Endothelial cell (in vitro differentiated cells): ENCODE measurements at places on chromosomes 6 and 20. TPM values are rescaled to one million over a fixed set of nuclear protein-coding genes. Genes with fewer than 3 reads are reported as not detected.
A peak's percentile ranks its signal among the peaks of the same experiment; 100 is the strongest.

The PCNA gene
- 77.1 TPM for total RNA-seq

- no peaks in the 10 kb centered on the region for H3K36me3 ChIP-seq
- peaks cover 34% of the 10 kb centered on the region for H3K4me1 ChIP-seq
- DNase-seq, result no peak
- H3K4me3 ChIP-seq, result no peak overlapping the region
Measured at GRCh38 chr6:38234934-38235682, 404.6 kb downstream of the BTBD9 start.

DNA sequence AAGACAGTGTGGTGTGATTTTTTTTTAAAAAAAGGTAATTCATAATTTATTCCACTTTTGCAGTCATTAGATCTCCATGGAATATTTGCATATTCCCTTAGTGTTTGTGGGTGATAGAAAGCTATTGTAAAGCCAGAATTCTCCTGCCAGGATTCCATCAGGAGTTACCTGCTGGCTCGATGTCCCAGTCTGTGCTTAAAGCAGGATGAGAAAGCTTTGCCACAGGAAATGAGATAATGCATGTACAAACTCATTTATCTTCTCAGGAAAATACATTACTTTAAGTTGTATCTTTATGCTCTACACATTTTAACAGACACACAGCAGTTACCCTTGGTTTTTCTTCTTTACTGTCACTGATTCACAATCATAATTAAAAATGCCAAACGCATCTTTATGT is 553.0 kb downstream of the CD109 start:
- no peaks in the 10 kb centered on the region for H3K27me3 ChIP-seq
- H3K4me3 ChIP-seq, result no peak overlapping the region
- H3K36me3 ChIP-seq, result no peaks in the 10 kb centered on the region
- H3K27ac ChIP-seq, result peak overlapping the region; percentile 87

DNA sequence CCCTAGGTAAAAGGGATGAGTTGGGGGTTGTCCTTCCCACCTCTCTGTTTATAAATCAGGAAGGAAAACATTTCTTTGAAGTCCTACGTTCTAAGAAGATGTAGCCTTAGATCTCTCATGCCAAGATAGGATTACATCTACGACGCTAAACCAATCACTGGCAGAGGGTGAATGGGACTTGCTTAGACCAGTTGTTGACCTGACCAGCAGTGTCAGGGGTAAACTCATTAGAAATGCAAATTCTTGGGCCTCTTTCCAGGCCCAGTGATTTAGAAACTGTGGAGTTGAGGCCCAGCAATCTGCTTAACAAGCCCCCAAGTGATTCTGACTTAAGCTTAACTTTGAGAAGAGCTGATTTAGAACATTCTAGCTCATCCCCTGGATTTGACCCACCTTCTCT is 147.1 kb upstream of the THEMIS start:
- DNase-seq, result no peak
- no peak overlapping the region for H3K4me3 ChIP-seq
- H3K27me3 ChIP-seq, result no peaks in the 10 kb centered on the region
- H3K27ac ChIP-seq, result no peak overlapping the region
- no peaks in the 10 kb centered on the region for H3K36me3 ChIP-seq

DNA sequence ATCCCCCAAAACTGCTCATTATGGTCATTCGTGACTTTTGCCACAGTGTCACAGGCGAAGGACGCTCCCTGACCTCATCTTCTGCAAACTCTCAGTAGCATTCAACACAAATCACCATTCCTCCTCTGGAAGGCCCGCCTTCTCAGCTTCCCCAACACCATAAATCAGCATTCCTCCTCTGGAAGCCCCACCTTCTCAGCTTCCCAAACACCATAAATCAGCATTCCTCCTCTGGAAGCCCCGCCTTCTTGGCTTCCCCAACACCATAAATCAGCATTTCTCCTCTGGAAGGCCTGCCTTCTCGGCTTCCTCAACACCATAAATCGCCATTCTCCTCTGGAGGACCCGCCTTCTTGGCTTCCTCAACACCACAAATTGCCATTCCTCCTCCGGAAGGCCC is 288.0 kb upstream of the AGPAT4 start:
- DNase-seq, result no peak
- H3K36me3 ChIP-seq, result no peaks in the 10 kb centered on the region
- H3K4me1 ChIP-seq, result no peaks in the 10 kb centered on the region
- no peak overlapping the region for H3K4me3 ChIP-seq
- no peaks in the 10 kb centered on the region for H3K27me3 ChIP-seq

The LHFPL5 gene
- not detected for total RNA-seq

The CFAP61 gene
- not detected for total RNA-seq

DNA sequence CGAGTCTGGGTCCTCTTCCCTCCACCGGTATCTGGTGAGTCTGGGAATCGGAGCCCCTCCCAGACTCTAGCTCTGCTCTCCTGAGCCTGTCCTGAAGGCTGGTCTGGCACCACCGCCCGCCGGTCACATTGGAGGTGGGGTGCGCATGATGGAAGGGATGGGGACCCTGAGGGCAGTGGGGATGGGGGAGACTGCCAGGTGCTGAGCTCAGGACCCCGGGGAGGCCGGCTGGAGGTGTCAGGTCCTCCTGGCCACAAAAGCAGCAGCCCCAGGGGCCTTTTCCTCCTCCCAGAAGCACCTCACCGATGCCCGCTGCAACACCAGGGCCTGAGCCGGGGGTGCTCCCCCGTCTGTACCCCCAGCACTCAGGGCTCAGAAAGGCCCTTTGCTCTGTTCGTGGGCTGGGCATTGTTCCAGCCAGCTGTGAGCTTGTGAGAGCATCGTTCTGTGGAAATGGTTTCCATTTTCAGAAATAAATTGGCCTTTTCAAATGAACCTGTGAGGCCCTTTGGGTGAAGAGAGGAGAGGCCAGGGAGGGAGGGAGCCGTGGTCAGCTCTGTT is 2.5 kb upstream of the NPBWR2 start:
- H3K36me3 ChIP-seq, result no peaks in the 10 kb centered on the region
- H3K4me3 ChIP-seq, result no peak overlapping the region
- peaks cover 4% of the 10 kb centered on the region for H3K27me3 ChIP-seq
- DNase-seq, result no peak
- no peak overlapping the region for H3K27ac ChIP-seq

The HLA-G gene
- total RNA-seq, result 0.41 TPM

The TXNDC5 gene
- total RNA-seq, result 110 TPM

GRCh38 chr20:20210327-20210726 is 157.6 kb upstream of the INSM1 start:
- H3K4me1 ChIP-seq, result peaks cover 9% of the 10 kb centered on the region
- no peaks in the 10 kb centered on the region for H3K27me3 ChIP-seq
- no peak overlapping the region for H3K4me3 ChIP-seq
- no peak for DNase-seq

DNA sequence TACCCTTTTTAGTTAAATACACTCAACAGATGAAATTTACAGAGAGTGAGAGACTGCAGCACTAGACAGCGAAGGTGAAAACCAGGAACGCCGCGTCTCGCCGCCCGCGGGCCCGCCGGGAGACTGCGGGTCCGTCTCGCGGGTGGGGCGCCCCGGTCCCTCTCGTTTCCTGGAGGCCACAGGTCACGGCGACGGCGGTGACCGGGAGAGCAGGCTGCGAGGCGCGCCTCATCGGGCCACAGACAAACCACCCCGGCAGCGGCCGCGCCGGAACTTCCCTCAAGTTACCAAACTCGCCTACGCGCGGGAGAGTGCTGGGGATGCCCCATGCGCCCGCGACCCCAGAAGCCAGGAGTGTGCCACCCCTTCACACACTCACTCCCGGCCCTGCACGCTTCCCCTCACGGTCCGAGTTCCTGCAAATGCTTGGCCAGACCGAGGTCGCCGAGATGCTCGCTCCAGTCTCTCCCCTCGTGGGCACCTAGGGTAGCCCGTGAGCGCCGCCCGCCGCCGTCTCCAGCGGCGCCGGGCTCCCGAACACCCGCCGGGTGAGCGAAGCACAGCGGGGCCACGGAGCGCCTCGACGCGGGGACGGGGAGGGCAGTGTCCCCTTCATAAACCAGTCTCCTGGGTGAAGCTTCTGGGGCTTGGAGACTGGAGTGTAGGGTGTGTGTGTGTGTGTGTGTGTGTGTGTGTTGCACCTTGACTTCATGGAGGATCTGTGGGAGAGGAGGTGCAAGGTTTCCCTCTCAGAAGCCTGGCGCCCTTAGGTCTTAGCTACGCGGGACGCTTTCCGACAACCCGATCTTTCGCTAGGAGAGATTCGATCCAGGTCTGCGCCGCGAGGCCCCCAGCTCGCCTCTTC is 1.4 kb downstream of the BACH2 start:
- H3K4me3 ChIP-seq, result peak overlapping the region; percentile 88
- DNase-seq, result peak; percentile 42
- peaks cover 5% of the 10 kb centered on the region for H3K36me3 ChIP-seq
- H3K4me1 ChIP-seq, result peaks cover 10% of the 10 kb centered on the region

The IP6K3 gene
- not detected for total RNA-seq

DNA sequence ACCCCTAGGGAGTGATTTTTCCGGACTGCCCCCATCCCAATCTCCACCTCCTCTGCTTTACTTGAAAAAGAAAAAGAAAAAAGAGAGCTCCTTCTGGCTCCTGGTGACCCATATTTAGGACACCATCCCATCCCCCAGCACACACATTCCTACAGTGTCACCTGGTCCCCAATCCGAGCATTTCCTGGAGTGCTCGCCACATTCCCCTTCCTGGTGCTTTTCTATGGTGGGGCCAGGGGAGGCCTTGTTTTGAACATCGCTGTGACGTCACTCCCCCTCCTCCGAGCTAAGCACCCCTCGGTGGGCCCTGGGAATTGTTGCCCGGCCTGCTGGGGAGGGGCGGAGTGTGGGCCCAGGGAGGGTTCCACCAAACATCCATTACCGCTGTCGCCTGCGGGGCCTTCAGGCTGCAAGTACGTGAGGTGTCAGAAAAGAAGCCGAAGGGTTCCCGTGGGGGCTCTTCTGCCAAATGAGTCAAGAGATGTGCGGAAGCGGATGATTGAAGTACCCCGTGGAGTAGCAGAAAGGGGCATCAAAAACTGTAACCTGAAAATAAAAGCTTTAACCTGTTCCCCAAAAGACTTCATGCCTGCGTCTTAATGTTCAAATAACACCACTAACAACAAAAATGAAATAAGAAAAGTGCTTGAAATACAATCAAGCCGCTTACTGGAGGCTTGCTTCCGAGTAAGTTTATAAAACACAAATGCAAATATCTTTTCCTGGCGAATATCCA is 2.8 kb upstream of the FOXC1 start:
- H3K4me1 ChIP-seq, result peaks cover 37% of the 10 kb centered on the region
- H3K27me3 ChIP-seq, result peaks cover 21% of the 10 kb centered on the region
- H3K4me3 ChIP-seq, result peak overlapping the region; percentile 92
- H3K27ac ChIP-seq, result peak overlapping the region; percentile 77

DNA sequence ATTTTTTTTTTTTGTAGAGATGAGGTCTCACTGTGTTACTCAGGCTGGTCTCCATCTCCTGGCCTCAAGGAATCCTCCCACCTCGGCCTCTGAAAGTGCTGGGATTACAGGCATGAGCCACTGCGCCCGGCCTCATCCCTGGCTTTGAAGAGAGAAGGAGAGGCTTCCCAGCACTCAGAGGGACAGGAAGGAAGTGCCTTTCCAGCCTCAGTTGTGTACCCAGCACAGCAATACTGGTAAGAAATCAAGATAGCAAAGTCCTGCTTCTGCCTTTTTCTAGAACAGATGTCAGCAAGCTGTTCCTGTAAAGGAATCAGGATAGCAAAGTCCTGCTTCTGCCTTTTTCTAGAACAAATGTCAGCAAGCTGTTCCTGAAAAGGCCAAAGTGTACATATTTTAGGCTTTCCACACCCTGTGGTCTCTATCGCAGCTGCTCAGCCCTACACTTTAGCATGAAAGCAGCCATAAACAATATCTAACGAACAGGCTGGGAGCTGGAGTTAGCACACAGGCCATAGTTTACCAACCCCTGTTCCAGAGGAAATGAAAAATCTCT is 6.3 kb upstream of the PLTP start:
- peaks cover 27% of the 10 kb centered on the region for H3K4me1 ChIP-seq
- H3K36me3 ChIP-seq, result no peaks in the 10 kb centered on the region
- peaks cover 3% of the 10 kb centered on the region for H3K27me3 ChIP-seq
- no peak for DNase-seq
- H3K4me3 ChIP-seq, result no peak overlapping the region
- H3K27ac ChIP-seq, result no peak overlapping the region

The TRIM15 gene
- not detected for total RNA-seq

GRCh38 chr6:108565893-108566292 is 5.2 kb downstream of the FOXO3 start:
- H3K4me1 ChIP-seq, result peaks cover 42% of the 10 kb centered on the region
- peaks cover 10% of the 10 kb centered on the region for H3K27me3 ChIP-seq
- H3K4me3 ChIP-seq, result no peak overlapping the region

- DNase-seq, result no peak
- no peaks in the 10 kb centered on the region for H3K4me1 ChIP-seq
- no peaks in the 10 kb centered on the region for H3K27me3 ChIP-seq
- H3K36me3 ChIP-seq, result no peaks in the 10 kb centered on the region
- no peak overlapping the region for H3K4me3 ChIP-seq
Measured at GRCh38 chr20:34377072-34377847, 14.2 kb downstream of the ITCH start.

The CPXM1 gene
- 139 TPM for total RNA-seq

DNA sequence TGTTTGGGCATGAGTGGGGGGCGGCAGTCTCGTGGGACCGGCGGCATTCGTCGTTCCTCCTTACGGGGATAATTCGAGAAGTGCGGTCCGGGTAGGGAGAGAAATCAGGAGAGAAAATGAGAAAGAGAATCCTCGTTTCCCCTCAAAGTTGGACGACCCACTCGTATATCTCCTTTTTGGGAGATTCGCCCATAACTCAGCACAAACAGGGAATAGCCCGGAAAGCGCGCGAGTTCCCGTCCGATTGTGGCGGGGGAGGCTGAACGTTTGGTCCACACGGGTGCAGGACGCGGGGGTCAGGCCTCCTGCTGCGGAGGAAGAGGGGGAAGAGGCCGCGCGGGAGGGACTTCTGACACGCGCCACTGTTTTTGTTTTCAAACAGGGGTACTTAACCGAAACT is 42.4 kb downstream of the POPDC3 start:
- peaks cover 9% of the 10 kb centered on the region for H3K27me3 ChIP-seq
- peak overlapping the region; percentile 91 for H3K4me3 ChIP-seq
- H3K4me1 ChIP-seq, result peaks cover 5% of the 10 kb centered on the region
- peaks cover 3% of the 10 kb centered on the region for H3K36me3 ChIP-seq

DNA sequence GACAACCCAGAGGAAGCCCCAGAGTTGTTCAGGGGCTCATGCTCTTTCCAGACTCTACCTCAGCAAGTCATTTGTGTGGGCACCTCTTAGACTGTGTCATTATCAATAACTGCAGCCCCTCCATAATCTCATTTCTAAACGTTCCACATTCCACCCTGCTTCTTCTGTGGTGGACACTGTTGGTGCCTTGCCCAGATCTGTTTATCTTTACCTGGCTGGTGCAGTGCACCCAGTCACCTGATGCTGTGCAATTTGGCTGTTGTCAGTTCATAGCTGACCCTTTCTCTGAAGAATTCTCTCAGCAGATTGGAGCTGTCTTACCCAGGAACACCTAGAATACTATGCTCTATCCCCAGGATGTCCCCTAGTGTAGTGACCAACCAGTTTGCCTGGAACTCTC is 80.0 kb downstream of the ATRN start:
- no peak overlapping the region for H3K27ac ChIP-seq
- no peak overlapping the region for H3K4me3 ChIP-seq
- no peaks in the 10 kb centered on the region for H3K36me3 ChIP-seq
- H3K27me3 ChIP-seq, result no peaks in the 10 kb centered on the region
- no peak for DNase-seq

GRCh38 chr20:23180451-23180921 is 94.4 kb upstream of the CD93 start:
- H3K27ac ChIP-seq, result peak overlapping the region; percentile 84
- peaks cover 17% of the 10 kb centered on the region for H3K36me3 ChIP-seq
- peaks cover 11% of the 10 kb centered on the region for H3K27me3 ChIP-seq
- no peak overlapping the region for H3K4me3 ChIP-seq
- no peak for DNase-seq

The HDGFL1 gene
- not detected for total RNA-seq

The TSBP1 gene
- total RNA-seq, result not detected

The NCR2 gene
- not detected for total RNA-seq

The RAET1E gene
- total RNA-seq, result 0.28 TPM
